ENCODE measurements at places on chromosomes 12 and 14.

- DNase-seq, result no peak
These were observed 8.6 kb upstream of the G2E3 start for GRCh38 chr14:30550335-30550734.

- no peak for DNase-seq
These were observed 272.7 kb upstream of the BTG1 start for GRCh38 chr12:92418381-92418780.

GRCh38 chr12:75642226-75642625, 130.8 kb upstream of the KRR1 start:
- no peak for DNase-seq

- no peak for DNase-seq
These were observed 95.9 kb downstream of the SINHCAF start for GRCh38 chr12:31230004-31230403.

GRCh38 chr14:102417001-102417431, 54.3 kb downstream of the TECPR2 start:
- no peak for DNase-seq
